ENCODE measurements at places on chromosomes 11 and 22.

DNA sequence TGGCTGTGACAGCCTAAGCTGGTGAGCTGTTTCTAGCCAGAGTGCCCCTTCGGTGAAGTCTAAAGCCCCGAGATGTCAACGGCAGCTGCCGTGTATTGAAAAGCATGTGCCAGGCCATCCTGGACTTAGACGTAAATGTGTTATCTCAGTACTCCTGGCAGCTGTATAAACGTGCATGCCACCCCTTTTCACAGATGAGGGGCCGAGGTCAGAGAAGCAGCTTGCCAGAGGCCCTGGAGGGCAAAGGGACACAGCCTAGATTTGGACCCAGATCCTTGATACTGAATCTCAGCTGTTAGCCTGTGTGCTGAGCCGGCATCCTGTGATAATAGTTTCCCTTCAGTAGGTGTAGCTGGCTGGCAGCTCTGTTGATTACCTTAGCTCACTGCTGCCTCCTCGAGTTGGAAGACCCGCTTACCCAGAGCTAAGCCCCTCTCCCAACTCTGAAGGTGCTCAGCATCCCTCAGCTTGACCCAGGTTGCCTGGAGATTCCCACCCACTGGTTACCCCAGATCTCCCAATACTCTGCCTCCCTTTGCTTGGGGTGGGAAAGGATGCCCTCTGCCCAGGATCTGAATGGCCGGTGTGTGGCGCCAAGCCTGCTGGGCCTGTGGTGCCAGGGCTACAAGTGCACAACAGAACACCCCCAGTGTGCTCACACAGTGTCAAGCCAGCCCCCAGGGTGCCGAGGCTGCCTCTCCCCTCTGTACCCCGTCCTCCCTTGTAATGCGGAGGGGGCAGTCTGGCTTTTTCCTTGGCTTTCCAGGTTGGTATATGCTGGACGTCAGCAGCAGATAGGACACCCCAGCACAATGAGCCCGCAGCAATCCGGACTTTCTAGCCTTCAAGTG is 59.8 kb upstream of the WNT7B start:
- DNase-seq, result no peak

- DNase-seq, result no peak
Observed at GRCh38 chr11:78112582-78113275, 26.7 kb downstream of the ALG8 start.

- no peak for DNase-seq
Observed at GRCh38 chr11:128463371-128463829, 124.0 kb downstream of the ETS1 start.

GRCh38 chr11:14499178-14499559 is 442 bp downstream of the COPB1 start:
- no peak for DNase-seq

GRCh38 chr11:64523456-64524157 is 67.4 kb upstream of the SLC22A12 start:
- no peak for DNase-seq

DNA sequence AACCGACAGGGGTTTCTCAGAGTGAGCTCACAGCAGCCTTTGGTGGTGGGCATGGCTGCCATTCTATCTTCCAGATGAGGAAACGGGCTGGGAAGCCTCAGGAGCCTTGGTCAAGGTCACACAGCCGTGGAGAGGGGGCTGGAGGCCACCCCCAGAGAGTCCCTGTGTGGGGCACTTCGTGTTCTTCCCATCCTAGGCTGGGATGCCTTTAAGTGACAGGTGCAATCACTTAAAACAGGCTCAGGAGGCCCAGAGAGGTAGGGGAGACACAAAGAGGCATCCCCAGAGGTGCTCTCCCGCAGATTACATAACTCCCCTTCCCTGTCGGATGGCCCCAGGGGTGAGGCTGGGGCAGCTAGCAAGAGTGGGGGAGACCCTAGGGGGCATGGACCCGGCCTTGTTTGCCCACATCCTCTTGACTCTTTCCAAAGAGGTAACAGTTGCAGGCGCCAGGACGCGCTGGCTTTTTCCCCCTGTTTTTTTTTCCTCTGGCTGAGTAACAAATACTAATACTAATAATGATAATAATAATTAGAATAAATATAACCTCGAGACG is 17.5 kb upstream of the SHISAL1 start:
- no peak for DNase-seq

DNA sequence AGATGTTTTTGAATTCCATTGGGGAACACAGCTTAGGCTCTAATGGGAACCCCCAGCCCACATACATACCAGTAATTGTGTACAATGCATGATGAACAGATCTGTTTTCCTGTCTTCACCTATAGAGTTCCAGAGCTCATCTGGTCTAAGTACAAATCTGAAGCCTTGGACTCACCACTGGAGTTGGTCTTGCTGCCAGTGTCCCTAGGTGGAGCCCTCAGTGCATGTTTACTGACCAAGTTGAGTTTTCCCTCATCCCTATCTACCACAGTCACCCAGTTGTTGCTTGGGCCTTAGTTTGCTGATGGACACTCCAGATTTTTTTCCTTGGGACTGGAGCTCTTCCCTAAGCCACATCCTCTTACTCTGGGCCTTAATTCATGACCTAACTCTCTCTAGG is 159.2 kb upstream of the DDI1 start:
- DNase-seq, result no peak

- no peak for DNase-seq
Observed at GRCh38 chr11:87809256-87809655, 366.0 kb downstream of the RAB38 start.

- DNase-seq, result no peak
Observed at GRCh38 chr11:116207019-116207418, 565.8 kb downstream of the BUD13 start.

GRCh38 chr11:103016031-103016430 is 60.5 kb upstream of the MMP13 start:
- no peak for DNase-seq

DNA sequence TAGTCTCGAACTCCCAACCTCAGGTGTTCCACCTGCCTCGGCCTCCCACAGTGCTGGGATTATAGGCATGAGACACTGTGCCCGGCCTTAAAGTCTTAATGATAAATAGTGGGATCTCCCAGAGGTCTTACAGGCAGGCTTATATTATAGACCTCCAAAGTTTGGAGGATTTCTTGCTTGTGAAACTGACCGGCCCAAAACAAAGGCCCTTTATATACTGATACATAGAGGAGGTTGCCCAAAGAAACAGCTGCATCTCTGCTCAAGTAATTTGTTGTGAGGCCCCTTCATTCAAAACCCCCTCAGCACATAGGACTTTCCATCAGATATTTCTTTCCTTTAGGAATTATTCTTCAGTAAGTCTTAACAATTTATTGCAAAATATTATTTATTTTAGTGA is 27.4 kb upstream of the RDX start:
- no peak for DNase-seq

DNA sequence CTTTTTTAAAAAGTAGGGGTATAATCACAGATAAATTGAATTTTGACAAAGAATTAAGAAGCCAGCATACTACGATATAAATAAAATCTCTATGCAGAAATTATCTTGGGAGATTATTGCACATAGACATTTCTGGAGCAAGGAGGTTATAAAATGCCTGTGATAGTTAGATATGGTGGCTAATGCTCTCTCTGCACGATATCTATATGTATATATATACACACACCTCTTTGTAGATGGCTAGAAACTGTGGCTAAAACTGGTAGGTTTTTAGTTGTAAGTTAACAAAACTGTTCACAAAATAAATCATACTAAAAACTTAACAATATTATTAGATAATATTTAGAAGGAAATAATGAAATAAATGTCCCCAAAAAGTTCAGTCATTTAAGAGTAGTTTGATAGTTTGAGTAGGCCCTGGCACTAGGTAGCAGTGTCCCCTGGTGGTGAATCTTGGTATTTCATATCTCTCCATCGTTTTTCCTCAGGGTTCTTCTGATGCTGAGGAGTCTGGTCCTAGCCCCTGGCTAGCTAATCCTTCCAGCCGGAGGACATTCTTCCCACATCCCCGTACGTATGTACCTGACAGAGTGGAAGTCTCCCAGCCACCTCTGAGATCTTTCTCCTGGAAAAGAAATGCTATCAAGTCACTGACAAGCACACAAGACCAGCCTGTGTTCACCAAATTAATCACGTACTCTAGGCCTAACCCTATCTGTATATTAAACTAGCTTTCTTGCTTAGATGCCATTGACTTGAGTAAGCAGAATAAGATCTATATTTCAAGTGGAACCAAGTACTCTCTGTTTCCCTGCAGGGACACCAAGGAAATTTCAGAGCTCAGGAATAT is 32.2 kb downstream of the ART5 start:
- no peak for DNase-seq

- DNase-seq, result no peak
Observed at GRCh38 chr11:82978422-82979099, 77.0 kb downstream of the DDIAS start.

DNA sequence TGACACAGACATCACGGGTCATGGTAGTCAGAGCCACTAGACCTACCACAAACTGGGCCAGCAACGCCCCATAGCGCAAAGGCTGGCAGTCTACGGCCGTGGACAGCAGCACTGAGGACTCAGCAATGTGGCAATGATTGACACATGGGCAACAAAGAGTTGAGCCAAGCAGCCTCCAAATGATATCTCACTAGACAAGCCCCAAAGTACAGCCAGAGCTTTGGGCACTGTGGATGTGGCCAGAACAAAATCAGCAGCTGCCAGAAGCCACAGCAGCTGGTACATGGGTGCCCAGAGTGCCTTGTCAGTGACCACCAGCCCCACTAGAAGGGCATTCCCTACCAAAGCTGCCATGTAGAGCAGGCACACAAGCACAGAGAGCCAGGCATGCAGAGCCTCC is 11.2 kb upstream of the UBQLNL start:
- DNase-seq, result no peak

GRCh38 chr11:94149431-94150017 is 20.9 kb downstream of the PANX1 start:
- DNase-seq, result no peak

GRCh38 chr11:13335319-13335718 is 57.7 kb downstream of the BMAL1 start:
- no peak for DNase-seq

DNA sequence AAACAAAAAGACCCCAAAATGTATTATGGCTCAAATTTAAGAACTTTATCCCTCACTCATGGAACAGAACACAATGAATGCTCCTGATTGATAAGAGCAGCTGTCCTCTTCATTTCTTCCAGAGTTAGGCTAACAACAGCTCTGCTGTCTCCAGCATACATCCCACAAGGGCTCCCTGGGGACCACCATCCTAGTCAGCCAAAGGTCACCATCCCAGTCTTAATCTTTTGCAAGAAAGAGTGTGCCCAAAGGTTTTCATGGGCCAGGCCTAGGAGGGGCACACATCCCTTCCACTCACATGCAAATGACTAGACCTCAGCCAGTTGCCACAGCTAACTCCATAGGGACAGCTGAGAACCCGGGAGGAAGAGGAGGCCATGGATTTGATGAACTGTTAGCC is 555.3 kb downstream of the BUD13 start:
- no peak for DNase-seq

DNA sequence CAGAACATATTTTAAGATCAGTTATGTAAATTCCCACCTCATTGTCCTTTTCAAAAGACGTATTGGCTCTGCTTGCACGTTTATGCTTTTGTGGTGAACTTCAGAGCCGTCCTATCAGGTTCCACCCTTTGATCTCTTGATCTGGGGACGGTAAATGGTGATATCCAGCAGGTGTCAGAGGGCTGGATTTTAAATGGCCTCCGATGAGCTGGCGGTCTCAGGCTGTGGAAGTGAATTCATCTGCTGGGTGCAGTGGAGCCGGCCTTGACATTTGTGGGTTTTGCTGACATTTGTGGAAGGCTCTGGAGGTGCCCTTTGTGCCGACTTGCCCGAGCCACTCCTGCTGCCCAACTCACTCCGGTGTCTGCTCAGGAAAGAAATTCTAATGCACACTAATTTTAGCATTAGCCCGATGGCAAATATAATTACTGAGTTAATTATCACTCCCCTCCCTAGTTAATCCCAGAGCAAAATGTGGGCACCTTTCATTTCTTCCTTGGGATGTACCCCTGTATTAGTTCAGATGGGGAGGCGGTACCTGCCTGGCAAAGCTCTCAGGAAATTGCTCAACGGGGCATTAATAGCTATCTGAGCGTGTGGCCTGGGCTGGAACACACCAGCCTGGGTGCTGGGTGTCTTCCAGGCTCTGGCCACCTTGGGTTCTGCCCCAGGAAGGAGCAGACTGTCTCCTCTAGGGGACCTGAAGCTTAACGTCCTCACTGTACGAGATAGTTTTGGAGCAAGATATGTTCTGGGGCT is 9.1 kb downstream of the LRP5 start:
- no peak for DNase-seq

- DNase-seq, result no peak
Observed at GRCh38 chr11:119629834-119630624, 99.0 kb downstream of the NECTIN1 start.

DNA sequence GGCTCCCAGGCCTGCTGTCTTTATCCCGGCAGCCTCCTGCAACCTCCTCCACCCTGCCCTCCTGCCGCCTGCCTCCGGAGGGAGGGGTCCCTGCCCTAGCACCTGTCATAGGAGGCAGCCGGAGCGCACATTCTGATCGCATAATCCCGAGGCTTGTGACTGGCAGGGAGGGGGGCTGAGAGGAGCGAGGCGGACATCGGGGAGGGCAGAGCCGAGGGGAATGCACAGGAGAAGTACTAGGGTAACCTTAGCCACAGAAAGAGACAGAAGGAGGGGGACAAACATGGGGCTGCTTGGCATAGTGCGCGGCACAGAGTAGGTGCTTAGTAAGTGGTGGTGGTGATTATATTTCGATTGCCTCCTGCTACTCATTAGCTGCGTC is 9.2 kb upstream of the ALX4 start:
- no peak for DNase-seq

DNA sequence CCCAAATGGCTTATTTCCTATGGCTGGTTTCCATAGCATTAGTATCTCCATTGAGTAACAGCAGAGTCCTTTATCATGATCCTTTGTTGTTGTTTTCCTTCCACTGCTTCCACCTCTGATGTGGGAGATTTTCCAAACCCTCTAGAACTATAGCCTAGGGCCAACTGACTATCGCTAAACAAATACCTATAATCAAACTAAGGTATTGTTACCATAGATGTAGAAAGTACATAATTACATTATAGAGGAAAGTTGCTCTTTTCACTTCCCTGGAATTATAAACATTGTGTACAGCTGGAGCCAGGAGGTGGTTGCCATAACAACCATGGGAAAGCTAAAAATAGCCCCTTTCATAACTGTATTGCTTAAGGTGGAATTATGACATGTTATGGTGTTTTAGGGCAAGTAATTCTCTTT is 47.0 kb upstream of the ALKBH3 start:
- no peak for DNase-seq

GRCh38 chr11:124843616-124843910 is 21.7 kb upstream of the ROBO3 start:
- no peak for DNase-seq

DNA sequence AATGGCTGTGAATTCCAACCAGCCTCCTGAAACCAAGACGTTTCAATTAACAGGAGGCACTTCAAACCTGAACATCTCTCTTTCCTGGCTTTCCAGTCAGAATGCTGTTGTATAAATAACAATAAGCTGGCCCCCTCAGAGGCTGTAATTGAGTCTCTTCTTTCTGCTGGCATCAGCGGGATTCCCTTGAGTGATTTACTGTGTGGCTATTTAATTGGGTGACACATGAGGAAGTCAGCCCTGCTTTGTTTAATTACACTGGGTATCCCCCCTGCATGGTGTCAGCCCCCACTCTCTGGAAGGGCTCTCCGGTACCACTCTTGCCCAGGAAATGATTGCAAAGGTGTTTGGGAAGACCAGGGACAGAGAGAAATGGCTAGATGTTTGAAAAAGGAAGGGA is 101.6 kb downstream of the NTM start:
- no peak for DNase-seq

Data from T1000 (cell line).